Right renal cortex interstitium (tissue), 3 donors: ENCODE measurements at places on chromosomes 5 and 9.

- DNase-seq = no peak
Observed at GRCh38 chr9:72951520-72952380, 1.1 kb downstream of the ALDH1A1 start.

DNA sequence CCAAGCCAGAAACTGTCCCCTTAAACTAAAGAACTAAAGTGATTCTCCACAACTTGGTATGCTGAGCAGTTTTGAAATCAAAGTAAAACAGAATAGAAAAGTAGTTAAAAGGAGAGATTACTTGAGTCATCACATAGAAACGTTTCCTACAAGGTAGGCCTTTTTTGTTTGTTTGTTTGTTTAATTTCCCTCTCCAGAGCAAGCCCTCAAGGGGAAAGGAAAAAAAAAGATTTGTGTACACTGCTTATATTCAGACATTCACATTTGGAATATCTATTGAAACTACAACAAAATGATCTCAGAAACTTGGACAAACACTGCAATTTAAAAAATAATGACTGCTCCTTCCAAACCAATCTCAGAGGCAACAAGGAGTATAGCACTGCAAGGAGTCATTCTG lies 304.7 kb upstream of the NREP start:
- DNase-seq = no peak

DNA sequence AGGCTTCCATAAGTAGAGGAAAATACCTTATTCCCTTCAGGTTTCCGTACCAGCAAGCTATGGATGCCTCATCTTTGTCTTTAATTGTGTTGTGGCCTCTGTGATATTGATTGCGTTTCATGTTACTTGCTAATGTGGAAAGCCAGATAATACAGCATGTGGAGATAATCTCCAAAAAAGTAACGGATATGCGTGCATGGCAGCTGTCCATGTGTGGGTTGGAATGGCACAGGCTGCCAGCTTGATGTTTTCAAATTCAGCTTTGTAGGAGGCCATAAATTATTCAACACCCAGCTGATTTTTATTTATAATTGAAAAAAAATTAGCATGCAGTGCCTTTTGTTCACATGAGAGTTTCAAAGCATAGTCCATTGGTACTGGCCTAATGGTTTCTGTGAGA lies 144.9 kb downstream of the GIN1 start:
- DNase-seq = no peak

DNA sequence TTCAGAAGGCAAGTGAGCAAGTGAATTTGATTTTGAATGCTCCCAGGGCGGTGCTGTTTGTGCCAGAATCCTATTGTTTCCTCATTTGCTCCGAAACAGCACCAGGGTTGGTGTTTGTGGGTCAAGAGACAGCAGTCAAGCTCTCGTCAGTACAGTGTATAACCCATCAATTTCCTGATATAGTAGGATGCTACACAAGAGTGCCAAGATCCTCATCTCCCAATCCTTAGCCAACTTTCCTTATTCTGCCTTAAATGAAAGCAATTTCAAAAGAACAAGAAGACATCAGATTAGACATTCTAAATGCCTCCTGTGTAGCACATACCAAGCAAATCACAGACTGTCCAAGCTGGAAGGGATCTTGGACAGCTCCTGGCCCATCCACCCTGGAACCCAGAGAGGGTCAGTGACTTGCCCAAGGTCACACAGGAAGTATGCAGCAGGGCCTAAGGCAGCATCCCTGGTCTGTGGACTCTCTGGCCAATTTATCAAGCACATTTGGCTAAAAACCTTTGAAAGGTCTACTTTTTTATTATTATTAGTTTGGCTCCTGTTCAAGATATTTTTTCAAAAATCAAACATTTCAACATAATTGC lies 4.5 kb downstream of the WHRN start:
- no peak for DNase-seq

DNA sequence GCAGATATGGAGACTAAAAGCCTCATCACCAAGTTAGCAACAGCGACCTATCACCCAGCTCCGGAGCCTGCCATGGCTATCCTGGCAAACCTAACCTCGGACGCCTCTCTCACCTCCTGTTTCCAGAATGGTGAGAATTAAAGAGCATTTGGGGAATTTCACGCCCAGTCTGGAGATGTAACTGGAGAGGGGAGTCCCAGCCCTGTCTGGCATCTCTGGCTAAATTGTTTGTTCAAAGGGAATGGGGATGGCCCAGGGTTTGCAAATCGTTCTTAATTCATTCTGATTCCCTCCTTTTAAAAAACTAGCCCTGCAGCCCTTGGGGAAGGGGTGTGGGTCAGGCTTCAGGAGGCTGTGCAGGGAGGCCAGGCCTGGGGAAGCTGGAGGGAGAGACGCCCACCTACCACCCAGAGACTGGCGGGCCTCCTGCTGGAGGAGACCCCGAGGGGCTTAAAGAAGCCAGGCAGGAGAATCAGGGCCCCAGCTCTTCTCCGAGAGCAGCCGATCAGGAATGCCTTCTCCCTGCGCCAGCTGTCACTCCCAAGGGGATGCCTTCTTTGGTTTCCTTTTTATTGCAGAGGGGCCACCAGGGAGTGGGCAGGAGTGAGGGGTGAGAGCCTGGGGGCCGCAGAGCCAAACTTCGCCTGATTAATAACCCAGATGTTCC lies 964 bp upstream of the COL5A1 start:
- no peak for DNase-seq

DNA sequence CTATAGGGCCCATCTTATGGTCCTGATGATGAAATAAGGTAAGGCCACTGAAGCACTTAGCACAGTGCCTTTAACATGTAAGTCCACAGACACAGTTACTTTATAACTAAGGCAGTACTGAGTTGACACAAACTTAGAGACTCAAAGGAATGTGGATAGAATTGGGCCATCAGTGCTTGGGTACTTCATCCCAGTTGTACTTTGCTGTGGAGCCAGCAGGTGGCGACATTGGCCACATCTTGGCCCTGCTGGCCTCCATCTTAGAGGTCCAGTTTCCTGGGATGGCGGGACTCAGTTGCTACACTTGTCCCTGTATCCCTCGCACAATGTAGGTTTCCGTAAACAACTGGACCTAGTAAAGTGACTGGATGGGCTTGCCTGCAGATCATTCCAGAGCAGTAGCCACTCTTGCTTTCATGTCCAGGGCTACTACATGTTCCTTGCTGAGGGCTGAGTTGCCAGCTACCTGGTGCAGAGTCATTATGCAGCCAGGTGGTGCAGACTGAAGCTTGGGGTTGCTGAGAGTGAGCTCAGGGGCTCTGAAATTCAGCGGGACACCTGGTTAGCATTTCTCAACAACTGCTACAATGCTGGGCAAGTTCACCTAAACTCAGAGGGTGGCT lies 10.6 kb downstream of the MTAP start:
- DNase-seq = no peak

DNA sequence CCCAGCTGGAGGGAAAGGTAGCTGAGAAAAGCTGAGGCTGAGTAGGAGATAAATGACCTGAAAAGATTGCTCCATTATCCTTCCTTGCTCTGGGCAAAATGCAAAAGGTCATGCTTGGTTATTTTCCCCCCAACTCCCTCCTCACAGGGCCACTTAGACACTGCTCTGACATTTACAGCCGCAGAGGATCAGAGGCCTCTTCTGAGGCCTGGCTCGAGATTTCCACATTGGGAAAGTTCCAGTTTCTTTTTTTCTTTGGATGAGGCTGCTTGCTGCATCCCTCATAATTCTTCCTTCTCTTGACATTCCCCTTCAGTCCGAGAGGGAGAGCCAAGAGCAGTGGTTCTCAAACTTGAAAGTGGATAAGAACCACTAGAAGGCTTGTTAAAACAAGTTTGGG lies 60.1 kb upstream of the HSPA9 start:
- DNase-seq = peak; percentile 29

DNA sequence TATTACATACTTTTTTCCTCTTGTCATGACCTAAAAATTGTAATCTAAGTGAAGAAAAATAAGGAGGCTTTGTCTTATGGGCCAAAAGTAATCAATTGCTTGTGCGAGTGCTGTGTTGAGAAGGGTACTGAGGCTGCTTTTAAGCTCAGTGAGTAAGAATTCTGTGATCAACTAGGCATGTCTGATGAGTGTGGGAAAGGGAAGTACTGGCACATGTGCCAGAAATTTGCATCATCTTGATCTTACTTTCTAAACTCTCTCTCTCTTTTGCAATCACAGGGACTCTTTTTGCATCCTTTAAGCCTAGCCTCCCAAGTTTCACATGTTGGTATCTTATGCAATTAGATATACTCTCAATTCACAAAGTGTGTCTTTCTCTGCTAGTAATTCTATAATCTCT lies 329.9 kb downstream of the KIF4B start:
- no peak for DNase-seq

- DNase-seq = no peak
Observed at GRCh38 chr5:83375049-83375745, 96.3 kb upstream of the VCAN start.

- DNase-seq = no peak
Observed at GRCh38 chr9:34027845-34028574, 20.7 kb downstream of the UBAP2 start.

DNA sequence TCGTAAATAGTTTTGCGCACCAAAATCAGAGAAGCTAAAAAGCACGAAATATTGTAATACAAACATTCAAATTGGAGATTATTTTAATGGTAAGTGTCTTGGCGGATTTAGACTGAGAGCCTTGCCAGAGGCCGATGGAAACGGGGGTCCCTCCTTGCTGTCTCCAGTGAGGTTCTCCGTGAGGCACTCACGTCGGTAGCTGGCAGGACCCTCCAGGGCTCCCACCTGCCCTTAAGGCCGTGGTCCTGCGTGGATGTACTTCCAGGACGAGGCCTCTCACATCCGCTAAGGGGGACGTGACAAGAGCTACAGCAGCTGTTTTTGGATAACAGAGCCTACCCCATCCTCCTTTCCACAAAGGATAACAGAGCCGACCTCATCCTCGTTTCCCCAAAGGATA lies 7.9 kb downstream of the NKD2 start:
- no peak for DNase-seq

DNA sequence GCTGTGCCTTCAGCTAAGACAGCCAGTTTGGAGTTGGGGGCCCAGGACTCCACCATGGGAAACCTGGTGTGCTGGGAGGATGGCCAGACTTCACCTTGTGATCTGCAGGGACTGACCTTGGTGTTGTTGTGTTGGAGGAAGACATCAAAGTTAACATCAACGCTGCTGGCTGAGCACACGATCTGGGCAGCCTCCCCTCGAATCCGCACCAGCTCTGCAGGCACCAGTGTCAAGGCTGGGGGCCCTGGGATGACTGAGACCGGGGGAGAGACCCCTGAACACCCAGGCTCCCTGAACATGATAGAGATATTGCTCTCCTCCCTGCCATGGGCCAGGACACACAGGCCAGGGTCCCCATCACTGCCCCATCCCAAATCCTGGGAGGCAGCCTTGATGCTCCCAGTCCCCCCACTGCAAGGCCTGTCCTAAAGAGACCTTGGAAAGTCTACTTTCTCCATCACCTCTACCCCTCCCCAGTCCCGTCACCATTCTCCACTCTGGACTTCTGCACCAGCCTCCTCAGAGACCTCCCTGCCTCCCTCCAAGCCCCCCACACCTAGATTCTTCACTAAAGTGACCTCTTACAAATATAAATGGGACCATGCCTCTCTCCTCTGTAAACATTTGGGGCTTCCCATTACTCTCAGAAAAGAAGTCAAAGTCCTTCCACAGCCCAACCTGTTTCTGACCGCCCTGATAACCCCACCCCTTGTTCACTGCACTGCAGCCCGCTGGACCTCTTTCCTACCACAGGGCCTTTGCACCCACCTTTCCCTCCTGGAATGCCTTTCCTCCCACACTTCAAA lies 8.2 kb downstream of the CSF1R start:
- DNase-seq = no peak

DNA sequence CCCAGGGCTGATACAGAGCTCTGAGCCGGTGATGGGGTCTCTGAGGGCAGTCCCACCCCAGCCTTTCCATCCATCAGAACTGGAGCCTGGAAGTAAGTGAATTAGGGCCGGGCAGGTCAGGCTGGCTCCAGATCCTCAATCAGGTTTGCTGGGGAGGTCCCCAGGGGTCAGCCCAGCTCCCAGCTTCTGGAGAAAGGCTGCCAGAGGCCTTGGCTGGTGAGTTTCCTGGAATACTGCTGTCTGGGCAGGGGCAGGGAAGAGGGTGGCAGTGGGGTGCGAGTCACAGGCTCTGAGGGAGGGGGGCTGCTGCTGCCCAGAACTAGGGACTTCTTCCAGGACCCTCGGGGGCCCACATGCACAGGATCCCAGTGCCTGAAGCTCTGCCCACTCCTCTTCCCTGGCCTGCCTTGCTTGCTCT lies 200.6 kb upstream of the MVB12B start:
- DNase-seq = no peak

- no peak for DNase-seq
Observed at GRCh38 chr9:114282104-114282485, 40.8 kb upstream of the ORM1 start.

GRCh38 chr9:4573176-4573575 lies 82.9 kb downstream of the SLC1A1 start:
- DNase-seq = no peak

DNA sequence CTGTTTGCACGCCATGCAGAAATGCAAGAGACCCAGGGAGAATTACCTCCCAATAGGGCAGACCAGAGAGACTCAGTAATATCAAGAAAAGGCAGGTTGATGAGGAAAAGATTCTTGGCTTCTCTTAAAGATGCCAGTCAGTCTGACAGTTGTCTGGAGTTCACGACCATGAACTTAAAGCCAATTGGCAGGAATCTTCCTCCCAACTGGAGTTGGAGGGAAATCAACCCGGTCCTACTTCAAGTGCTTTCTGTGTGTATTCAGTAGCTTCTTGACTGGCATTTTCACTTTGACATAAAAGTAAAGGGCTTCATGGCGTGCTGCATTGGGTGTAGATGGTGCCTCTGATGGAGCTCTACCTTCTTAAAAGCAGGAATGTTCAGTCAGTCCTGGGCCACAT lies 144.3 kb downstream of the GOLPH3 start:
- DNase-seq = no peak

DNA sequence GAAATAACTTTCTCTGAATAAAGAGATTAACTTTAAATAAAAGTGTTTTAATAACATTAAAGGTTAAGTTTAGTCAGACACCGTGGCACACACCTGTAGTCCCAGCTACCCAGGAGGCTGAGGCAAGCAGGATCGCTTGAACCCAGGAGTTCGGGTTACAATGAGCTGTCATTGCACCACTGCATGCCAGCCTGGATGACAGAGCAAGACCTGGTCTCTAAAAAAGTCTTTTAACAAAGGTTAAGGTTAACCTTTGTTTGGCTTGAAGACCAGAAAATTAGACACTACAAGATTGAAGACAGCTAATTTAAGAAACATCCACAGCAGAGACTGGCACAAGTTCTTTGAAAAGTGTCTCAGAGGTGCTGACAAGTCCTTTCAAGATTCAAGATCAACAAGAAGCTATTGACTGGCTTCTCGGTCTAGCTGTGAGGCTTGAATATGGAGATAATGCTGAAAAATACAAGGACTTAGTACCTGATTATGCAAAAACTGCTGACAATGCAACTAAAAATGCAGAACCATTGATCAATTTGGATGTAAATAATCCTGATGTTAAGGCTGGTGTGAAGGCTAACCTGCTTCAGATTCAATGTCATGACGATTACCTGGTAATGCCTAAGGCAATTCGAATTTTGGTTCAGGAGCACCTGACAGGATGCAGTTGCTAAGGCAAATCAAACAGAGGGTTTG lies 48.8 kb downstream of the FAM81B start:
- DNase-seq = no peak
